ENCODE measurements at places on chromosomes 6 and 20.

DNA sequence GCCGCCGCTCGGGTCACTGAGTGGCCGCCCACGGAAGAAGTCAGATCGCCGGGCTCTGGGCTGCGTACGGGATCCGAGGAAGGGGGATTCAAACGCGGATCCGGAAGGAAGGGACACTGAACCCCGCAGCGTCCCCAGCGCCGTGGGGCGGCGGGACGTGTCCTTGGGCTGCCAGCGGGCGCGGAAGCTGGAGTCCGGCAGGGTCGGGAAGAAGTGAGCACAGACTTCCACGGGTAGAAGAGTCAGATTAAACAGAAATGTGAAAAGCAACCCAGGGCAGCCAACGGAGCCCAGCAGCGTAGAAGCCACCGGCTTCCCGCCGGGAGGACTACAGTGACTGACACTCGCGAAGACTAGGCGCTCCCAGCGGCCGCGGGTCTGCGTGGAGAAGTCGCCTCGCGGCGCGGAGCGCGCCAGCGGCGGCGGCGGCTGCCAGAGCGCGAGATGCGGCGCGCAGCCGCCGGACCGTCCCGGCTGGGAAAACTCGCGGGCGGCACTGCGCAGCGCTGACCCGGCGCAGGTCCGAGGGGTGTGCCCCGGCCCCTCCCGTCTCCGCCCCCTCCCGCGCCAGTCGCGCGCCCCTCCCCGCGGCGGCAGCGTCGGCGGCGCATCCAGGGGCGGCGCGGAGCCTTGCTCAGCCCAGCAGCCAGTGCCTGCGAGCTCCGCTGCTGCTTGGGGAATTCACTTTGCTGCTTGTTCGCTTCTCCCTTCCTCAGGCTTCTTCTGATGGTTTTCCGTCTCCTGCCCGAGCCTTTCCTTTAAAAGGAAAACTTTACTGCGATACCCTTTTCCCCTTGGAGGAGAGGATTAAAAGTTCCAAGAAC lies at the start of gene SAMD5:
Gene SAMD5, plus strand, starts transcription at position 649 of the 824 bp plus-strand sequence. CDS start 239 bp downstream, outside the sequence.
- DNase-seq: peak; percentile 63

GRCh38 chr6:150887978-150888563 lies 22.6 kb downstream of the MTHFD1L start:
- no peak for DNase-seq

DNA sequence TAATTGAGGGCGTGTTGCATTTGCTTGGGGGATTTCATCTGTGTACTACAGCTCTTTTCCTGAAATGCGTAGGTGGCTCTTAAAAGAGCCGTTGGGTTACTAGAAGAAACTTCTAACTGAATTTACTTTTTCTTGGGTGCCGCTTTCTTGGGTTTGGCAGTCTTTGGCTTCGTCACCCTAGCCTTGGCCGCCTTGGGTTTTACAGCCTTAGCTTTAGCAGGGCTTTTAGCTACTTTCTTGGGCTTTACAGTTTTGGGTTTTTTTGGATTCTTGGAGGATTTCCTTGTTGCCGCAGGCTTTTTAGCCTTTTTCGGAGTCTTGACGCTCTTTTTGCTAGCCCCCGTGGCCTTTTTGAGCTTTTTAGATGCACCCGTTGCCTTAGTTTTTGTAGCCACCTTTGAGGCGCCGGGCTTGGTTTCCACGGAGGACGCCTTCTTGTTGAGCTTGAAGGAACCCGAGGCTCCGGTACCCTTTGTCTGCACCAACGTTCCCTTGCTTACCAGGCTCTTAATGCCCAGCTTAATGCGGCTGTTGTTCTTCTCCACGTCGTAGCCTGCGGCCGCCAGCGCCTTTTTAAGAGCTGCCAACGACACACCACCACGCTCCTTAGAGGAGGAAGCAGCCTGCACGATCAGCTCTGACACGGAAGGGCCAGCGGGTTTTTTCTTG lies 54.5 kb downstream of the TRIM38 start:
- no peak for DNase-seq

DNA sequence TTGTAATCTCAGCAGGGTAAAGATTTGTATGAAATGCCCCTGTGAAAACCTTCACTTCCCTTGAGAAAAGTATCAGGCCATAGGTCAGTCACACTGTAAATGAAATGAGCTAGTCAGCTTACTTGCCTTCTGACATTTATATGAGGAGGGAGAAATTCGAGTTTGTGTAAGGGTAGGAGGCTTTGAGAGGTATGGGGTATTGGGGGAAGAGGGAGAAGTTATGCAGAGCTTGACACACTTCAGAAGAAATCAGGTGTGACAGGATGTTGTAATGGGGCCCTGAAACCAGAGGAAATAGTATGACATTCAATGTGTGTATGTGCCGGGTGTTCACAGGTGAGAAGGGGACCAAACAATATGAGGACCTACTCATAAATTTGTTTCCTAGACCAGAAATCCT lies 64.2 kb upstream of the CCN6 start:
- no peak for DNase-seq

- no peak for DNase-seq
Observed at GRCh38 chr6:18675881-18676280, 288.7 kb downstream of the RNF144B start.

DNA sequence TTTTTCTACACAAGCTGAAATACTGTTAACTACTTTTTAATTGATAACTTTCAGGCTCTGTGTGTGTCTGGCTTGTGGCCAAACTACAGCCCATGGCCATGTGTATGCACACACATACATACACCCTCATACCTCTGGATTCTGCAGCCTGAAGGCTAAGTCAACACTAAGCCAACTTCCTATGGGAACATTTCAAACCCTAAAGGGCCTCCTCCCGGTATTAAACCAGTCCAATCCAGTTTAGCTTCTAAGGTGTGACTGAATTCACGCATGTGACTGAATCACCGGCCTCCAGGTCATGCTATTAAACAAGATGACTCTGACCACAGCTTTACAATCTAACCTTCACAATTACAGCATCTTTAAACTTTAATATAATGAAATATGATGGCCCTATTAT lies 20.7 kb upstream of the DST start:
- DNase-seq: no peak

- DNase-seq: no peak
Observed at GRCh38 chr20:24765316-24766142, 183.5 kb upstream of the CST7 start.

GRCh38 chr6:162512744-162513143 lies 214.8 kb downstream of the PRKN start:
- no peak for DNase-seq

DNA sequence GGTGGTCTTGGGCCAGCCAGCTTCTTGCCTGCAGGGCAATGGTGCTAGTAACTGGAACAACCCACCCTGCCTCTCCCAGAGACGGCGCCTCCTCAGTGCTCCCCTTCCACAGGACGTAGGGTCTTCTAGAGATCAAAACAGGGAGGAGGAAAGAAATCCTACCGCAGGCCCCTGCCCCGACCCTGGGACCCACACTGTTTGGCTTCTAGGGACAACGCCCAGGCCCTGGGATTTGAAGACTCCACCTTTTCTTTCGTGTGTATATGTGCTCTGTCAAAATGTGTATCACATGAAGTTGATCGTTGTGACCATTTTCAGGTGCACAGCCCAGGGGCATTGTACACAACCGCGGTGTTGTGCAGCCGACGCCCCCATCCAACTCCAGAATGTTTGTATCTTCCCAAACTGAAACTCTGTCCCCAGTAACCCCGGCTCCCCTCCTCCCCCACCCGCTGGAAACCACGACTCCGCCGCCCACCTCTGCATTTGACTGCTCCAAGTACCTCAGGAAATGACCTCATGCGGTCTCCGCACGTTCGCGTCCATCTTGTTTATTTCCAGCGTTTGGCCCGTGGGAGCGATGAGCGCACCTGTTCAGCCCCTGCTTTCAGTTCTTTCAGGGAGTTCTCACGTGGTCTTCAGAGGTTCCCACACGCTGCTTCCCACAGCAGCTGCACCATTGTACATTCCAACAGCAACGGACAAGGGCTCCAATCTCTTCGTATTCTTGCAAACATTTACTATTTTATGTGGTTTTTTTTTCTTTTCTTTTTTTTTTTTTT lies 3.4 kb upstream of the BHLHE23 start:
- no peak for DNase-seq

DNA sequence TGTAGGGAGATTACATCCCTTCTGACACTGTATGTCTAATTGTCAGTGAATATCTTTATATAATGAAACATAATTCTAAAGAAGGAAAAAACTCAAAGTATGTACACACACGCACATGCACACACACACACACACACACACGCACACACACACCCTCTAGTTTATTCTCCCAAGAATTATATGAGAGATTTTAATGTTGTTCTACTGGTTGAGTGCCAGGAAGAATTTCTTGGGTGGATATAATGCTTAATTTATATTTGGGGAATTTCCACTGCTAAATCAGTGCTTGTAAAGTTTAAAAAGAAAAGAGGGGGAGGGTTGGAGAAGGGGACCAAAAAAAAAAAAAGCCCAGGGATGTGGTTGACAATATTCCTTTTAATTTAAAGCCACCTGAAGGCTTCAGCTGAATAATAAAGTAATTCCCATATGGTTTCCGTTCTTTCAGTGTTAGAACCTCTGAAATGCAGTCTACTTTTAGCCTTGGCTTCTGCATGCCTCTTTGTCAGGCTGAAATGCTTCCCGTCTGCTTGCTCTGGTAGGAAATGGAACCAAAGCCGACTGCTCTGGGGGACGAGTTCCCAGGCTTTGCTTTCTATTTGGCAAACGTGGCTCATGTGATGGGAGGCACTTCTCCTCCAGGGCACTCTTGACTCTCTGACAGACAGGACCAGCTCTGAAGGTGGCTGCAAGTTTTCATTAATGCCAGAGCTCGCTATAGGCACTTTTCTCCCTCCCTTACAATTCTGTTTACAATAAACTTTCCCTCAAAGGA lies 225.4 kb downstream of the PRL start:
- no peak for DNase-seq

DNA sequence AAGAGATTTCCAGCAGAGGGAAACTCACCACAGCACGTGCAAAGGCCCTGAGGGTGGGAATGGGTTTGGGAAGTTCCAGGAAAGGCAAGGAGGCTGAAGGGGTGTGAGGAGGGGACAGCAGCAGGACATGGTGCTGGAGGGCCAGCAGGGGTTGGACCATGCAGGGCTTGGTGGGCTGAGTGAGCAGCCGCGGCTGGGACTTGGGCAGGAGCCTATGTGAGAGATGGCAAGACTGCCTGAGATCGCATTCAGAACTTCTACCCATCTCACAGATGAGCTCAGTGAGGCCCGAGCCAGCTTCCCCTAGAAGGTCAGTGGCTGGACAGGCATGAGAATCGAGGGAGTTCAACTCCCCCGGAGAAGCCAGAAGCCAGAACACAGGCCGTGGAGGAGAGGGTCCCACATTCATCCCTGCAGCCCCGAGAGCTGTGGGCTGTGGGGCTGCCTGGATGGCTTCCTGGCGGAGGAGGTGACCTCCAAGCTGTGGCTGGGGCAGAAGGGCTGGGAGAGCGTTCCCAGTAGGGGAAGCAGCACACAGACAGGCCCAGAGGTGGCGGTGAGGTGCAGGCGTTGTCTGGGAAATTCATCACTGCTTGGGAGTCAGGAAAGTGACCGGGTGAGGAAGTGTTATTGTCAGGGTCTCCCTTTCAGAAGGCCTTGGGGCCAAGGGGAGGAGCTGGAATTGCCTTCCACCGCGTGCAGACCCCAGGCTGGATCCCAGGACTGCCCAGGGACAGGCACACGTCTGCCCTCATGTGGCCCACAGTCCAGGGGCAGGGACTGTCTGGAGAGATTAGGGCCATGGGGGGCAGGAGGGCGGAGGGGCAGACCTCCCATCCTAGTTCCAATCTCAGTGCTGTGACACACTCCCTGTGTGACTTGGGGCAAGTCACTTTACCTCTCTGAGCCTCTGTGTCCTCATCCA lies 103.8 kb downstream of the CEBPB start:
- no peak for DNase-seq

GRCh38 chr6:28643017-28643740 lies 117.5 kb downstream of the GPX5 start:
- no peak for DNase-seq

DNA sequence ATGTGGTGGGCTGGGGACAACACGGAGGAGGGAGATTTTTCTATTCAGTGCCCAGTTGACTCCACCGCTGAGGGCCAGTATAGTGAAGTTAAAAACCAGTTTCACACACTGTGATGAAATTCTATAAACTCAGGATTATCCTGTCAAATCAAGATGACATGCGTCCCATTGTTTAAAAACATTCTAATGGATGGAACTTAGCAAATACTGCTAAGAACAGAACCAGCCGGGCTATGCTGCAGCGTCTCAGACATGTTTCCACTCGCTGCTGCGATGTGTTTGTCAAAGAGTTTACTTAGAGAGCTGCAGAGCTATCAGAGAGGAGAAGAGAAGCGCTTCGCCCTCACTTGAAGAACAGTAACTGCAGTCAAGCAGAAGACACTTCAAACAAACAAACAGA lies 212.6 kb upstream of the FOXQ1 start:
- DNase-seq: no peak

DNA sequence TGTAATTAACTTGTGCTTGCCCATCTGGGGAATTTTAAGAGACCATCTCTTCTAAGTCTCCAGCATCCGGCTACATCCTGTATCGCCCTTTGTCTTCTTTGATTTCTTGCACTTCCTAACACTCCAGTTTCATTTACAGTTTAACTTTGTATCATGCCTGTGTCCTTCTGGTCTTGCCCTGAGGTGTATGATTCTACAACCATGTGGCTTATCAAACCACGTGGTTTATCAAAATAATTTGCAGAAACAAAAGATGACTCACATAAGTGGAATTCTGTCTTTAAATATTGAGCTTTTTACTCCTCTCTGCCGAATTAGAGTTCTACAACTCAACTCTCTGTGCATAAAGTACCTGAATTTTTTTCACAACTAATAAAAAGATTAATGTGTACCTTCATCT lies 580.7 kb downstream of the KIF16B start:
- no peak for DNase-seq

DNA sequence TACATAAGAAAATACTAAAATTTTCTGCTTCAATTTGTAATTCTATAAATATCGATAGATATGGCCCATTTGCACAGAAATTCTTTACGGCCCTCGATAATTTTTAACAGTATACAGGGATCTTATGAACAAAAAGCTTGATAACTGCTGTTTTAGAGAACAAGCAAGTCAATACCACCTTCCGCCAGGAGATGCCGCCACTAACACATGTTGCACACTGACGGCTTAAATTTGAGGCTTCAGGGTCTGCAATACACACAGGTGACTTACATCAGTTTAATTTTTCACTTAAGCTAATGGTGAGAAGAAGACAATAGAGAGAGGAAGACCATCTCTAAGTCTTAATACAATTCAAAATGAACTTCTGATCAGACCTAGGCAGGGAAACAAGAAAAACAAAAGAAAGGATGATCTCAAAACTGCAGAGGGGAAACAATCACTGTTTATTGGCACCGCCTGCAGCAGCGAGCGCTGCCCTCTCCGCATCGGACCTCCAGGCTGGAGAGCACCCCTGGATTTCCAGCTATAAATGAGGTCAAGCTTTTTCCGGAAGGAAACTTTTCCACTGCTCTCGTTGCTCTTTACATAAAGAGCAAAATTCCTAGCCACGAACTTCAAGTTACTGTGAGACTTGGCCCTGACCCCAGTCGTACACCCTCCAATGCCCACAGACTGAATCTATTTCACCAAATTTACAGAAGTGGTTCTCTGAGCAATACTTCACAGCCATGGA lies 53.9 kb downstream of the OTOR start:
- DNase-seq: peak; percentile 22

- DNase-seq: no peak
Observed at GRCh38 chr20:52096117-52096516, 95.5 kb downstream of the ZFP64 start.

Data from T1000 (cell line).